GM20000 (cell line): ENCODE measurements at places on chromosomes 13 and 19.

- no peak for DNase-seq
Observed at GRCh38 chr13:75364131-75364713, 117.7 kb downstream of the TBC1D4 start.

DNA sequence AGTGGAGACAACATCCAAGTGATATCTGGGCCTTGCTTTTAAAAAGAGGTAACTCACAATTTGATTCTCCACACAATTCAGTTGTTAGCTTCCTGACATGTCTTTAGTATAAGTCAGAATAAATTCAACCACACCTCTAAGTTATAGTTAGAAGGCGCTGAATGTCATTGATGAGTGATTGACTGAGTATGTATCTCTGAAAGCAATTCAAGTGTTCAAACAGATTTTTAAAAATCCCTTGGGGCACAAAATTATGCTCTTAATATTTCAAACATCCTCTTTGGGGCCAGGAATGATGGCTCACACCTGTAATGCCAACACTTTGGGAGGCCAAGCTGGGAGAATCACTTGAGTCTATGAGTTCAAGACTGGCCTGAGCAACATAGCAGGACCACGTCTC lies 137.0 kb upstream of the PRR20A start:
- no peak for DNase-seq

- no peak for DNase-seq
Observed at GRCh38 chr13:25112695-25113255, 16.8 kb downstream of the PABPC3 start.

DNA sequence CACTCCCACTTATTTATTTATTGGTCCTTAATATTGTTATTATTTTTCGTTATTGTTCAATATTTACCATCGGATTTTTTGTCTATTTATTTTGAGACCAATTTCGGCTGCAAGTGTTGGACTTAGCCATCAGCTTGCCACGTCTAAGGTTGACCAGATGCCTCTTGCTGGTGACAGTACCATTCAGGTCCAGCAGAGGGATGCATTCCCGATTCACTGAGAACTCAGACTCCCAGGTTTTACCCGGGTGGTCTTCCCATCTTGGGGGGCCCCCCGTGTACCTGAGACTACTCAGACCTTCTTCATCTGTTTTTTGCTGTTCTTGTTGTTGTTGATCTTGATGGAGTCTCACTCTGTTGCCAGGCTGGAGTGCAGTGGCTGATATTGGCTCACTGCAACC lies 1435.2 kb downstream of the UQCRFS1 start:
- DNase-seq = no peak

DNA sequence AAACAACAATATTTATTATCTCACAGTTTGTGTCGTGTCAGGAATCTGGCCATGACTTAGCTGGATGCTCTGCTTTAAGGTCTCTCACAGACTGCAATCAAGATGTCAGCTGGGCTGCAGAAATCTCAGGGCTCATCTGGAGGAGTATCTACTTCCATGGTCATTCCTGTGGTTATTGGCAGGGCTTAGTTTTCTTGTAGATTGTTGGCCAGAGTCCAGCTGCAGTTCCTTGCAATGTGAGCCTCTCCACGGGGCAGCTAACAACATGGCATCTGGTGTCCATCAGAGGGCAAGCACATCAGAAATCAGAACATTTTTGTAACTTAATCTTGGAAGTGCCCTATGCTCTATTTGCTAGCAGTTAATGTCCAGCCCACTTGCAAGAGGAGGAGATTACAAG lies 45.7 kb upstream of the TDRD3 start:
- DNase-seq = no peak

DNA sequence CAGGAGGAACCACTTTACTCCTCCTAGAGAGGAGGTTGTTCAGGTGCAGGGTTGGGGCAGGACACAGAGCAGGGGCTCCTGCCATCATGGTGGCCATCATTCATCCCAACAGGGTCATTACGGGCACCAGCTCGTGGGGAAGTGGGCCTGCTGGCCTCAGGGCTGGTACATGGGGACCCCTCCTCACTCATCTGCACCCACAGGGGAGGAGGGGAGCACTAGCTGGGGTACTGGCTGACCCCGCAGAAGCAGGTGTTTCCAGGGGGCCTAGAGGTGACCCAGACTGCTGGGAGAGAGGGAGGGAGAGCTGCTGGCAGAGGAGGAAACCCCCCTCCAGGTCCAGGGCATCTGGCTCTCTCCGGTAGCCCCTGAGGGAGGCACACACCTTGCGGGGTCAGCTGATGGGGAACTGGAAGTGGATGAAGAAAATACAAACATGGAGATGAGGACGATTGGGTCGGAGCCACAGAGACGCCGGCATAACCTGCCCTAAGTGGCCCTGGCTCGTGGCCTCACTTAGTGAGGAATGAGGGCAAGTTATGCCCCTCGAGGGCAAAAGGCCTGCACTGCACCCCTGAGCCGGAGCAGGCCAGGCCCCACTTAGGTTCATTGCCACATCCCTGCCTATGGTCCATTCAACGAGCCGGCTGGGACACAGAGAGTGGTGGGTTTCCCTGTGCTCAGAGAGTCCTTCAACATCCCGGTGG lies 76.2 kb downstream of the SOX1 start:
- no peak for DNase-seq

- DNase-seq = no peak
Observed at GRCh38 chr19:16127776-16128371, 15.6 kb upstream of the HSH2D start.

- no peak for DNase-seq
Observed at GRCh38 chr13:35499676-35500075, 23.2 kb upstream of the MAB21L1 start.

- DNase-seq = no peak
Observed at GRCh38 chr13:33264620-33264978, 21.0 kb downstream of the STARD13 start.

GRCh38 chr19:33442706-33443105 lies 69.2 kb downstream of the CEBPG start:
- DNase-seq = no peak

DNA sequence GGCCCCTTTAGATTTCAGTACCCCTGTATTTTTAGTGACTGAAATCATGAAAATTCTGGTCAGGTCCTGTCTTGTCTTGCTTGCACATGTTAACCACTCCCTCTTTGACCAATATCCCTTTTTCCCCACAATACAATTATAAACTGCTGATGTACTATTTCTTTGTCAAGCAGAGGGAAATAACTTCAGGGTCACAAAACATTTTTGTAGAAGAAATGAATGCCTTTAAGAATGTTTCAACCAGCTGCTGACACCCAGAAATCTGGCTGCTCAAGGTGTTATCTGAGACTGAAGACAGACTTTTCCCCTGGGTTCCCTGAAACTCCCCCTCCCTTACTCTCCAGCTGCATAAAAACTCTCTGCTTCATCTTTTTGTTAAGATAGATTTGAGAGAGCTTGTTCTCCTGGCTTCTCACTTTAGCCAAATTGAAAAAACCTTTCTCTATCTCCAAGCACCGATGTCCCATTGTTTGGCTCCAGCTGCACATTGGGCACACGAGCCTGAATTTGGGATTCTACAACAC lies 18.4 kb upstream of the ACOD1 start:
- DNase-seq = no peak

- DNase-seq = no peak
Observed at GRCh38 chr13:38624822-38625221, 62.1 kb upstream of the FREM2 start.

- DNase-seq = no peak
Observed at GRCh38 chr13:69389899-69390298, 717.7 kb upstream of the ATXN8OS start.

DNA sequence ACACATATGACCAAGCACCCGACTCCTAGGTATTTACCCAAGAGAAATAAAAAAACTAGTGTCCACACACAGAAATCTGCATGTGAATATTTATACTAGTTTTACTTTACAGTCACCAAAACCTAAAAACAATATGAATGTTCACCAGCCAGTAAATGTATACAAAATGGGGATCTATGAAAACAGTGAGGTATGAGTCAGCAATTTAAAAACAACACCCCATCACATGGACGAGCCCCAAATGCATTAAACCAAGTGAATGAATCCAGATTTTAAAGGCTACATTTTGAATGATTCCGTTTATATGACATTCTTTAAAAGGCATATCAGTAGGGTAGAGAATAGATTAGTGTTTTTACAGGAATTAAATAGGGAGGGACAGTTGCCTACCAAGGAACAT lies 22.1 kb downstream of the SIGLEC7 start:
- no peak for DNase-seq

DNA sequence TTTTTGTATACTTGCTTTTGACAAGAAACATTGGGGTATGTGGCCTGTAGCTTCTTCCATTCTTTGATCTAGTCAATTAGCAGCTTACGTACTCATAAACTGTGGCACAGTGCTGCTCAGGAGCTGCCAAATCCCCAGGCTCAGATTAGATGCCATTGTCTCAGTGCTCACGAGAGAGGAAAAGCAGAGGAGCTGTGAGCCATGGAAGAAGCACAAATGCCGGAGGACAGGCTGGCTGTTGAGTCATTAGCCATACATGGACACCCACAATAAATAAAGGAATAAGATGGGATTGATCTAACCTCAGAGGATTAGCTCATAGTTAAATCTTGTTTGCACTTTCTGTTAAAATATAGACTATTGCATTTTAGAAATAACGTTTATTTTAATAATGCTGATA lies 121.7 kb downstream of the POSTN start:
- no peak for DNase-seq

DNA sequence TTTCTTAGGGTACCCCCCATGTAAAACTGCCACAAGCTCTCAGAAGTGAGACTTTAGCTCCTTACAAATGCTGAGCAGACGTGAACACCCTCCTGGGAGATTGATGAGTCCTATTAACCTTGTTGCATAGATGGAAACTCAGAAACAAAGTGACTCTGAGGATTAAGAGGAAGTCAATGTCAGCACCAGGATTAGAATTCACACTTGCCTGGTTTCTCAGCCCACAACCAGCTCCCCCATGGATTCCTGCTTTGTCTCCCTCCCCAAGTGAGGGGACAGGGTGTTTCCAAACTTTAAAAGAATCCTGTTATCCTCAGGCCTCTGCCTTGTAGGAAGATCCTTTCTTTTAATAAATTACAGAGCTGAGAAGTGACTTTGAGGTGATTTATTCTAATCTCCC lies 324.4 kb downstream of the NDFIP2 start:
- no peak for DNase-seq

GRCh38 chr19:50478901-50479715 lies 2.5 kb upstream of the GARIN5A start:
- DNase-seq = no peak

DNA sequence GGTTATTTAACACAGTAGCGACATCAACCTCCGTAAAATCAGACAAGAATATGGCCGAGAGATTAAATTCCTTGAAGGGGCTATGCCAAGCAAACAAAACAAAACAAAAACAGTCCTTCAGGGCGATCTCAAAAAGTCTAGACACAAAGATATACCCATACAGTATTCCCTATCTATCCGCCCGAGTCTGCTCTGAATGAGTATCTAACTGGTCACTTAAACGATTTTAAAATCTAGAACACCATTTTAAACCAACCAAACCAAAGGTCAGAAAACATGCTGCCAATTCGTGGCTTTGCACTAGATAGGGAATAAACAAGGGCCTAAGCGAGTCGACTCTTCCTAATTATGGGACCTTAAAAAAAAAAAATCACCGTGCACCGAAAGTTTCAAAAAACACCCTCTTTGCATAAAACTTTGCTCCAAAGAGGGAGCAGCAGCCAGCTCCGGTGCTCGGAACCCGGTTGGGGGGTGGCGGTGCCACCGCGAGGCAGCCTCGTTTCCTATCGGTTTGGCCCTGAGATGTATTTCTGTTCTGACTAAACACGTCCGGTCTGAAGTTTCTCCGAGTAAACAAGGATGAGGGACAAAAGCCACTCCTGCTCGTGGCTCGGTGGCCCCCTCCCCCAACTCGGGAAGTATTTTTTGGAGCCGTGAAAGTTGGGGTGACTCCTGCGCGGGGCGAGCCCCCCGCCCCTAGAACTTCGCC lies 1.8 kb downstream of the HMGB1 start:
- DNase-seq = peak; percentile 66

DNA sequence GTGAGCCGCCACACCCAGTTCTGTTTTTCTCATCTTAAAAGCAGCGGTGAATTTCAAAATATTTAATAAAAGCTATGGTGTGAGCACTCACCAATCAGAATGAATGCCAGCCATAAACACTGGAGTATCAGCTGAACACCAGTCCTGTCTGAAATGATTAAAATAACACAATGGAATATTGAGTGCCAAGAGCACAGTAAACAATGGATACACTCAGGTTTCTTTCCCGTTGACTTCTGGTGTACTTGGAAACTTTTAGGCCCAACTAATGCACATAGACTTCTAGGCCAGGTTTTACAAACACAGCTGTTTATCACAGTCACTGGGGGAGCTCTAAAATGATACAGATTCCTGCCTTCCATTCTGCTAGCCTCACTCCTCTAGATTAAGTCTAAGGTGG lies 68.3 kb downstream of the SLC6A16 start:
- no peak for DNase-seq

DNA sequence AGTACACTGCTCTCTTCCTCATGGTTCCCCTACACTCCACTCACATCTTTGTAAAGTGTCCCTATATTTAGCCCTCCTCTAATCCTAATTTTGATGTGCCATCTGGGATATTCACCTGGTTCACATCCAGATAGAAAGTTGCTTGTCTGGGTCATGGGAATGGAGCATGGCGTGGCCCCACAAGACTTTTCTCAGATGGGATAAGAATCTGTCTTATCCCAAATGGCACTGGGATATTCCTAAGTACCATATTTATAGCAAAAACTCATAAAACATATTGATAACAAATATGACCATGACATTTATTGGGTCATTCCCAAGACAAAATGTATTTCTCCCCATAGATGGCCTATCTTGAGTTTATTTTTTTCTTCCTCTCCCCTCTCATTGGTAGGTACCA lies 49.5 kb upstream of the POMP start:
- no peak for DNase-seq
